ENCODE measurements at places on chromosomes 2 and 18.

DNA sequence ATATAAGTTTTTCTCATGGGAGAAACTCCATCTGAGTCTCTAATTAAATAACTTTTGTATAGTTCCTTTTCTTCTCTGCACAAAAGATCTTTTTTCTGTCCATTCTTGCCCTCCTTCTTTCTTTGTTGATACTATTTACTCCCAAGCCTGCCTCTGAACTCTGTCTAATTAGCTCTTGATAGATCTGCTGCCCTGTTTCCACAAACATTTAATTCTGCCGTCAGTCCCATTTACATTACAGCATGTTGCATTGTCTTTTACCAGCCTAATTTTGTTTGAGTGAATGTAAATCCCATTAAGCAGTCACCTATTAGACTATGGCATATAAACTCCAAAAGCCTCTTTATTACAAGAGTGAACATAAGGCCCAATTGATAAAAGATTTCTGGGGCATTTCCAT, 254.4 kb downstream of the ERBB4 start:
- H3K36me3 ChIP-seq = no peaks in the 10 kb centered on the region
- DNase-seq = no peak
- H3K27ac ChIP-seq = no peak overlapping the region
- H3K4me3 ChIP-seq = no peak overlapping the region
- H3K4me1 ChIP-seq = peaks cover 6% of the 10 kb centered on the region

DNA sequence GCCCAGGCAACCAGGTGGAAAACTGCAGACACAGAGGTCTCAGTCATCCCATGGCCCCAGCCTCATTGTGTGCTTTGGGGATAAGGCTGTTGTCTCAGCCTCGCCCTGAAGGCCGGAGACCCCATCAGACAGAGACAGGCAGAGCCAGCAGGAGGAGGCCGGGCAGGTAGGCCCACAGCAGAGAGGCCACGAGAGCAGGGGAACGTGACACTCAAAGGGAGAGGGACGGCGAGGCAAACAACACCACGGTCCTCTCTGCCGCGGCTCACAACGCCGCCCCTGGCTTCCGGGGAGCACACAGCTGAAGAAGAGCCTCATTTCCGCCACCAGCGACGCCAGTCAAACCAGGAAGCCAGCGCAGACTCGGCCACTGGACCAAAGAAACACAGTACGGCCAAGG, 103.3 kb downstream of the ZNF516 start:
- no peaks in the 10 kb centered on the region for H3K27me3 ChIP-seq
- H3K36me3 ChIP-seq = no peaks in the 10 kb centered on the region
- H3K27ac ChIP-seq = no peak overlapping the region
- no peak overlapping the region for H3K4me3 ChIP-seq

DNA sequence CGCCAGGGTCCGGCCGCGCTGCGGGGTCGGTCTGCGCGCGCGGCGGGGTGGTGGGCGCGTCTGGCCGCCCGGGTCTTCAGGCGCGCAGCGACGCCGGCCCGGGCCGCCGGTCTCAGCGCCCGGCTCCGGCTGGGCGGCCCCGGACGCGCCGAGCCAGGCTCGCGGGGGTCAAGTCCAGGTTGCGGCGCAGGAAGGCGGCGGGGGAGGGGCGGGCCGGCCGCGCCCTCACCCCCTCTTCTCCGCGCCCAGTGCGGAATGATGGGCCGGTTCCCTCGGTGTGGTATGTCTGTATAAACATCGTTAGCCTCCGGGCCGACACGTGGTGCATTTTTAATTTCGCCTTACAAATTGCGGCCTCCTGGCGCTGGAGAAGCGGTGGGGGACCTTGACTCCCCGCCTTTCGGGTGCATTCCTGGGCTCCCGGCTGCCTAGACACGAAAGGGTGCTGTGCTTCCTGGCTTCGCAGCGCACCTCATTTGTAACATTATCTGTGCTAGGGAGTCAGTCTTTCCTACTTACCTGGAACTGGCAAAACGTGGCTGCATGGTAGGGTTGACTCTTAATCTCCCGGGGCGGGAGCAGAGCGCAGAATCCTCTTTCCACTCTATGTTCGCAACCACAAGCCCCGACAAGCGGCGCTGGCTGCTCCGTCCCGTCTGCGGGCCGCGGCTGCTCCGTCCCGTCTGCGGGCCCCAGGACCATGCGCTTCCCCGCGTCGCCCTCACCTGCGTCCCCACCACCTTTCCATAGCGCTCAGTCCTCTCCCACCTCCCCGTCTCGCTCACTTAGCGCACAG, 69.0 kb downstream of the CTAGE1 start:
- peak overlapping the region; percentile 68 for H3K4me3 ChIP-seq
- no peaks in the 10 kb centered on the region for H3K36me3 ChIP-seq
- H3K27ac ChIP-seq = peak overlapping the region; percentile 79

GRCh38 chr18:75554176-75554575, 126.7 kb upstream of the SMIM21 start:
- DNase-seq = no peak
- no peaks in the 10 kb centered on the region for H3K36me3 ChIP-seq
- H3K4me3 ChIP-seq = no peak overlapping the region
- H3K27me3 ChIP-seq = no peaks in the 10 kb centered on the region
- no peaks in the 10 kb centered on the region for H3K4me1 ChIP-seq
- no peak overlapping the region for H3K27ac ChIP-seq
